Head of caudate nucleus (tissue), 42 donors: ENCODE measurements at places on chromosomes 6 and 20.

GRCh38 chr20:40651151-40651550, 37.9 kb downstream of the MAFB start:
- no peak for DNase-seq

- DNase-seq: peak; percentile 79
Measured at GRCh38 chr6:159692303-159693127, 526 bp downstream of the SOD2 start.

DNA sequence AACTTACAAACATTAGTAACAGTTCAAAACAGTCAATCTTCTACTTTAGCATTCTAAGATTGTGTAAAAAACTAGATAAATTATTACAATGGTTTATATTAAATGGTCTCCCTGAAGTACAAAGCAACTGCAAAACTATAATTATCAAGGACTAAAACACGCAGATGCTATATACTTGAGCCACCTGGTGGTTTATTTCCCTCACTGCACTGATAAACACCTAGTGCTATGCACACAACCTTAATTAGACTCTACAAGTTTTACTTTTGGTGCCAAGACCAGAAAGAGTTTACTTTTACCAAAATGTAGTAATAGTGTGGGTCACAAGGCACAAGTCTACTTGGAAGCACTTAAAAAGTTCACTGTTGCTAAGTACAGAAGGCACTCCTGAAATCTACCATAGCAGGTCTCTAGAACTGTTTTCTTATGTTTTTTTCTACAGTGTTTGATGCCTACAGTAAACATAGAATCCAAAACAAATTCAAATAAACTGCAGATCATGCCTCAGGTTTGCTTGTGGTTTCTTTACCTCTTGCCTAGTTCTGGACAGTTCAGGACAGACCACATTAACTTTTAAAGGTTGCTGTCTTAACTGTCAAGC, 49.2 kb downstream of the GMDS start:
- DNase-seq: no peak

GRCh38 chr6:170243791-170244291, 47.0 kb downstream of the DLL1 start:
- peak; percentile 74 for DNase-seq

DNA sequence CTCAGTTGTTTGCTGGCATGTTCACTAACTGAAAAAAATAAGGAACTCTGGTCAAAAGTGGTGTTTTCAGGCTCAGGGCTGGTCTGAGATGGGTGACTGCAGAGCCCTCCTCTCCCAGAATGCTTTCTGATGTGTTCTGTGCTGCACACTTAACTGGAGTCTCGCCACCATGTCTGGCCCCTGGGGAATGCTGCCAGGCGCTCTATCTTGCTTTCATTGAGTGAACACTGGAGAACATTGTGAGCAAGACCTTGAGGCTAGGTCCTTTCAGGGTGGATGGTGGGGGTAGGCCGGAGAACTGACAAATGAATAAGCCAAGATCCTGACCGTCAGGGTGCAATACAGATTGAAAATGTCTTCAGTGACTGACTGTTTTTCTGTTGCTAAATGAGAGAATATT, 19.5 kb downstream of the PANK2 start:
- DNase-seq: no peak

GRCh38 chr6:4503700-4504099, 272.5 kb upstream of the CDYL start:
- no peak for DNase-seq

DNA sequence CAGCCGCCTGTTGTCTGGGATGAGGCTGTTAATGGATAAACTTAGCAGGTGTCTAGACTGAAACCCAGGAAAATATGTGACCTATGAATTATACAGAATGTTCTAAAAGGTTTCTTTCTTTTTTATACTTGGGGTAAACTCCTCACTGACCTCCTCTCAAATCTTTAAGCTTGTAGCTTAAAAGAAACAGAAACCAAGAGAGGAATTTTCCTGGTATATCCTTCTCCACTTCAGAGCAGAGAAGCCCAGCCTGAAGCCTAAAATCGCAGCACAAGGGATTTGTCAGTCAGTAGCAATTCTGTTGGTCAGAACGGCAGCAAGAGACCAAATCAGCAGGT, 99.4 kb upstream of the RIPOR2 start:
- DNase-seq: no peak

DNA sequence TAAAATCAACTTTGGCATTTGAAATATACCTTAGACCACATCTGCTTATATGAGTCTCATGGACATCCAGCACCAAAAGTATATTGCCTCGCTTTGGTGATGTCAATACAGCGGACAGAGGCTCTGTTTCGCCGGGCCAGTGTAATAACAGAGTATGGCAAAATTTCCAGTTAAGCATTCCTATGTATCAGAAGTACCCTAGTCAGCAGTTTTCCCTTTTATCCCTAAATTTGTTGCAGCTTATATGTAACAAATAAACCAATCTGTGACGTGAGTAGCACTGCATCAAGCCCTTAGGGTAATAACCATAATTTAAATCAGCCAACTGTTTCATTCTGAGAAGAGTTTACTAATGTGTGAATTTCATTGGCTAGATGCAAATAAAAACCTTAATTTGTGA, 585.5 kb upstream of the ADGRB3 start:
- DNase-seq: no peak

GRCh38 chr20:4833074-4833728, 111.5 kb downstream of the PRND start:
- no peak for DNase-seq

DNA sequence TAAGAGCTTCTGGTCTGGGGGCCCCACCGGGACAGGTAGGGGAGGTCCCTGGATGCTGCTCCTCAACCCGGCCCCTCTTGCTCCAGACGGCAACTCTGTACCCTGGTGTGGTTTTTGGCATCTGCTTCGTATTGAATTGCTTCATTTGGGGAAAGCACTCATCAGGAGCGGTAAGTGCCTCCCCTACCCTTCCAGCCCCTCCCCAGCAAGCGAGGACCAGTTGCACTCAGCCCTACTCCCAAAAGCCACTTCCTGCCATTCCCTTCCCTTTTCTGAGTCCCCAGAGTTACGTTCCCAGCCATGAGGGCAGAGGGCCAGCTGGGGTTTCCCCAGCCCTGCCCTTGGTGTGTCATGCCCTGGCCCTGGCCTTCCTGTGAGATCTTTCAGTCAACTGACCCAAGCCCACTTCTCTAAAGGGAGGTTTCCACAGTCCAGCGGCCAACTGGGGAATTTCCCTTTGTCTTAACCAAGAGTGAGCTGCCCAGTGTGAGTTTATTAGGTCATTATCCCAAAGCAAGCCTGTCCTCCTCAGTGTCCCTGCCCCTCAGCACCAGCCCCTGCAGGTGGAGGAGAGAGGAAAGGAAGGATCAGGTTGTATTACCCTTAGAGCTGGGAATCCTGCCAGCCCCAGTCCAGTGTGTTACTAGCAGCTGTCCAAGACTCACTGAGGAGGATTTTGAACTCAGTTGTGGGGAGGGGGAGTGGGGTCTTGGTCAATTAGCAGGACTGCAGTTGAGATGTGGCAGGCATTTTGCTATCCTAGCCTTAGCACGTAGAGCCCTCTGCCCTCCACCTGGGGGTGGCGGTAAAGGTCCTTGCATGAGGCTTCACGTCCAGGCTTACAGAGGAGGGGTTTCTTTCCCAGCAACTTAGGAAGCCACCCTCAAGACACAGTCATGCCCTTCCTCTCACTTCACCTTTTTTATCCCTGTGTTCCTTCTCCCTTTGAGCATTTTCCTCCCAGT, 45.8 kb downstream of the TM9SF4 start:
- DNase-seq: peak; percentile 63

GRCh38 chr6:118896339-118897136, 2.6 kb downstream of the ASF1A start:
- no peak for DNase-seq

- no peak for DNase-seq
Measured at GRCh38 chr20:47044938-47045337, 150.3 kb downstream of the EYA2 start.

DNA sequence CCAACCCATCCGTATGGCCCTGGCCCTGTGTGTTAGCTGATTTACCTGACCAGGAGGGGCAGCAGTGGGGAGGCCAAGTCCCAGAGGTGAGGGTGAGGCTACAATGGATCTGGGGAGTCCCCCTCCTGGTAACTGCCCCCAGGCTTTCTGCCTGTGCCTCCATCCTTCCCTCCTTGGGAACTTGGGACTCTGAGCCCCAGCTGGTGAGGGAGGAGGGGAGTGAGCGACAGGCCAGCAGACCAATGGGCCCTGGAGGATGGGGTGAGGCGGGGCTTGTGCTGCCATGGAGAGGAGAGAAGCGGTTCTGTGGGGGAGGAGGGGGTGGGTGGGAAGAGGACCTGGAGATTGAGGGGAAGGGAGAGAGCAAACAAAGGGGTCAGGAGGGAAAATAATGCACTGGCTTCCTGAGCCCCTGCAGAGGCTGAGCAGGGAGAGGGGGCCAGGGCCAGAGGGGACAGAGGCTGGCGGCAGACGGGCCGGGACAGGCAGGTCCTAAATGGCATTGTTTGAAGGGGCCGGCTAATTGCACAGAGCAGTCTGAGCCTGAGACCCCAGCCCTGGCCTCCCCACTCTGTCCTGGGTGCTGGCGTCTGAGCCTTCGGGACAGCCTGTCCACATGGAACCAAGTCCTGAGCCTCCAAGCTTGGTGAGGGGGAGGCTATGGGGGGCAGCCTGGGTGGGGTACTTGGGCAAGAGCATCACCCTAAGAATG, 17.5 kb downstream of the DNMT3B start:
- no peak for DNase-seq

- DNase-seq: no peak
Measured at GRCh38 chr20:53322651-53323050, 271.0 kb downstream of the ZNF217 start.

- no peak for DNase-seq
Measured at GRCh38 chr6:22366214-22366613, 69.4 kb upstream of the PRL start.
